Dorsolateral prefrontal cortex (tissue), 122 donors: ENCODE measurements at places on chromosomes 1 and 21.

- DNase-seq: no peak
Observed at GRCh38 chr1:218656301-218657037, 311.3 kb downstream of the TGFB2 start.

- no peak for DNase-seq
Observed at GRCh38 chr1:240210026-240210425, 118.3 kb downstream of the FMN2 start.

GRCh38 chr1:18486195-18486594 lies 5.5 kb downstream of the KLHDC7A start:
- DNase-seq: no peak

- peak; percentile 36 for DNase-seq
Observed at GRCh38 chr1:20153000-20153418, 13.9 kb downstream of the PLA2G2F start.

DNA sequence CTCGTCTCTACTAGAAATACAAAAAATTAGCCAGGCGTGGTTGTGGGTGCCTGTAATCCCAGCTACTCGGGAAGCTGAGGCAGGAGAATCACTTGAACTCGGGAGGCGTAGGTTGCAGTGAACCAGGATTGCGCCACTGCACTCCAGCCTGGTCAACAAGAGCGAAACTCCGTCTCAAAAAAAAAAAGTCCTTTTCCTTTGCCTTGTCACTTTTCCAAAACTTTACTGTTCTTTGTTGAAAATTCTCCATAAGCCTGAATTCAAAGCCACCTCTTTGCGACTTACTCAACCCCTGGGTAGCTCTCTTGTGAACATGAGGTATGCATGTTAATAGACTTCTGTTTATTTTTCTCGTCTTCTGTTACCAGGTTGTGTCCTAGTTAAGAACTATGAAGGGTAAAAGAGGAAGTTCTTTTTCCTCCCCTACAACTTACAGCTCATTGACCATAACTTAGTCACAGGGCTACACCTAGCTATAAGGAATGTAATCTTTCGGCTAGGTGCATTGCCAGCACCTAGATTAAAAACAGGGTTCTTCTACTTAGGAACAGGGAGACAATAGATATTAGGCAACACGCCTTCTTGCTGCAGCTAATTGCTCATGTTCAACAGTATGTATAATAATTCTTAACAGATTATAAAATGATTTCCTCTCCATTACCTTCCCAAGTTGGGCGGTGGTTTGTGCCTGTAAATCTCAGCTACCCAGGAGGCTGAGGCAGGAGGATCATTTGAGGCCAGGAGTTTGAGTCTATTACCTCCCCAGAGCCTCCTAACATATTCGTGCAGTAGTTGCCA lies 40.9 kb downstream of the PTAFR start:
- no peak for DNase-seq

- DNase-seq: no peak
Observed at GRCh38 chr1:44263568-44264450, 50.5 kb downstream of the DMAP1 start.

- DNase-seq: peak; percentile 39
Observed at GRCh38 chr21:26169611-26170470, 729 bp downstream of the APP start.

GRCh38 chr1:205453466-205453865 lies 2.4 kb downstream of the BLACAT1 start:
- no peak for DNase-seq

DNA sequence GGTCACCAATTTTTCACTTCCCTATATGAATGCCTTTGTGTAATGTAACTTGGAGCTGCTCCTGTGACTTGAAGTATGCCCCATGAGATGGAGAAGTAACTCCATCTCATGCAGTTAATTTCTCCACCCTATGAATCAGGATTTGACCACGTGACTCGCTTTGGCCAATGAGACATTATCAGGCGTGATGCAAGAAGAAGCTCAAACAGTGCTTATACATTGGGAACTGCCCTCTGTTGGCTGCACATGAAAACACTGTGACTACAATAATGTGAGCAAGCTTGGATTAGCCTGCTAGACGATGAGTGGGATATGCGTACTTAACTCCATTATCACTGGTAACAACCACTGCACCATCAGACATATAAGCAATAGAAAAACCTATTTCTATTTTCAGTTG lies 684.4 kb downstream of the PLA2G4A start:
- no peak for DNase-seq

DNA sequence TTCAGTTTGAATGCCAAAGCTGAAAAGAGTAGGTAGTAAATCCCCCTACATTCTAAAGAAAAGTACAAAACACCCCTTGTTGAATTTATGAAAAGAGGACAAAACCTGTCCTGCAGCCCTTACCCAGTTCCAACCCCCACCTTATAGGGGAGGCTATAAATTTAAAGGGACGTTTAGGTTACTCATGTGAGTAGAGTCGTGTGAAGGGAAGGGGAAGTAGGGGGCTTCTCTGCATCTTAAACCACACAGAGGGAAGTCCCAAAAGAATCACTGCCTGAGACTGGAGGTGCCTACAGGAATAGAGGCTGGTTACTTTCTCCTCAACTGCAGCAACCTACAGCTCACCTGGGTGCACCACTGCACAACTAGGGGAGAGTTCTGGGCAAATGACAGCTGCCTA lies 36.7 kb upstream of the KIRREL1 start:
- no peak for DNase-seq
